Fibroblast of skin of right quadriceps (primary cell): ENCODE measurements at places on chromosomes 2 and 18.

DNA sequence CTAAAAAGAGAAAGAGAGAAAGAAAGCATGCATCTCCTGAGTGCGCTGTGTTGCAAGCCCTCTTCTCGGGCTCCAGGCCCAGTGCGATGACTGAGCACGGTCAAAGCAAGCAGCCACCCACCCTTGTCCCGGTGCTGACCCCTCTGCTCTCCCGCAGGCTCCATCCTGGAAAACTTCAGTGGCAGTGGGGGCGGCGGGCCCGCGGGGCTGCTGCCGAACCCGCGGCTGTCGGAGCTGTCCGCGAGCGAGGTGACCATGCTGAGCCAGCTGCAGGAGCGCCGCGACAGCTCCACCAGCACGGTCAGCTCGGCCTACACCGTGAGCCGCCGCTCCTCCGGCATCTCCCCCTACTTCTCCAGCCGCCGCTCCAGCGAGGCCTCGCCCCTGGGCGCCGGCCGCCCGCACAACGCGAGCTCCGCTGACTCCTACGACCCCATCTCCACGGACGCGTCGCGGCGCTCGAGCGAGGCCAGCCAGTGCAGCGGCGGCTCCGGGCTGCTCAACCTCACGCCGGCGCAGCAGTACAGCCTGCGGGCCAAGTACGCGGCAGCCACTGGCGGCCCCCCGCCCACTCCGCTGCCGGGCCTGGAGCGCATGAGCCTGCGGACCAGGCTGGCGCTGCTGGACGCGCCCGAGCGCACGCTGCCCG, 252.5 kb downstream of the GLI2 start:
- no peak for DNase-seq

GRCh38 chr2:10467401-10467800, 19.3 kb upstream of the ODC1 start:
- DNase-seq: no peak

DNA sequence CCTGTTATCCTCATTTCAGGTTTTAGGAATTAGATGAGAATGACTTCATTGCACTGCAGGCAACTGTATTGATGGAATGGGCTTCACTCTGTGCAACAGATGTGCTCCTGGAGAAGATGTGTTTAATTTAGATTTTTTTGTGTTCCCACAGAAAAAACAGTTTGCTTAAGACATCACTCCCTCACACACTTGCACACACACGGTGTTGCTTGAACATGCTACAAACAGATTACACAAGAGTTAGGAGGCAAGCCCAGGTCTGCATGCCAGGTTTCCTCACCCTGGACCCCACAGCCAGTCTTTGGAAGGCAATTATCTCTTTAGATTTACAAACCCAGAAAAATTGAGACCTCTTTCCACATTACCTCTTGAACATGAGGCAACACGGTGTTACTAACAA, 93.7 kb upstream of the KLHL29 start:
- DNase-seq: peak; percentile 29

GRCh38 chr18:12621742-12622306, 36.1 kb downstream of the SPIRE1 start:
- peak; percentile 74 for DNase-seq

DNA sequence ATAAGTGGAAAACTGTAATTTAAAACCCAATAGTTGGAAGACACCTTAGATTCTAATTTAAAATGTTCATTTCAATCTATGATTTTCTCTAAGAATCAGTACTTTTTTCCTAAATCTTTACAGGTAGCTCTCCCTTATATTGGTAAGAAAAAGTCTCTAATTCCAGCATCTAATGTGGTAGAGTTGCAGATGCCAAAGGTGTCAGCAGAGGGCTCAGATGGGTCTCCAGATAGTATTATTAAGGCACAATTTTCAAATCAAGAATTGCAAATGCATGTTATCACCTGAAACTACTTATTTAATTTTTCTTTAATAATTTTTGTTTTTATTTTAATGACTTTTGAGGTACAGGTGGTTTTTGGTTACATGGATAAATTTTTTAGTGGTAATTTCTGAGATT, 25.5 kb upstream of the ITGA4 start:
- no peak for DNase-seq

- DNase-seq: no peak
These were observed 155.0 kb upstream of the OTX1 start for GRCh38 chr2:62895632-62896009.

DNA sequence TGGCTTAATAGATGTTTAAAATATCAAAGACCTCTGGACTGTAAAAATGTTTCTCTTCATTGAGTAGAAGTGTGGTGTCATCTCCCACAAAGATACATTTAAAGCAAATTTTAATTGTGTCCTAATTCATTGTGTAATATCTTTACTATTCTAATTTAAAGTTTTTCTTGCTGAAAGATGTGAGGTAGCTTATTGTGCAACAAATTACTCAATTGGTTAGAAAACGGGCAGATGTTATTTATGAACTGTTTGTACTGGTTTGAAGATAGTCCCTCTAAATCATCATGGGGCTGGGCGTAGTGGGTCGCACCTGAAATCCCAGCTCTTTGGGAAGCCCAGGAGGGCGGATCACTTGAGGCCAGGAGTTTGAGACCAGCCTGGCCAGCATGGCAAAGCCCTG, 65.3 kb downstream of the CYBRD1 start:
- DNase-seq: no peak

GRCh38 chr2:112751451-112752197, 12.8 kb downstream of the CKAP2L start:
- DNase-seq: no peak

DNA sequence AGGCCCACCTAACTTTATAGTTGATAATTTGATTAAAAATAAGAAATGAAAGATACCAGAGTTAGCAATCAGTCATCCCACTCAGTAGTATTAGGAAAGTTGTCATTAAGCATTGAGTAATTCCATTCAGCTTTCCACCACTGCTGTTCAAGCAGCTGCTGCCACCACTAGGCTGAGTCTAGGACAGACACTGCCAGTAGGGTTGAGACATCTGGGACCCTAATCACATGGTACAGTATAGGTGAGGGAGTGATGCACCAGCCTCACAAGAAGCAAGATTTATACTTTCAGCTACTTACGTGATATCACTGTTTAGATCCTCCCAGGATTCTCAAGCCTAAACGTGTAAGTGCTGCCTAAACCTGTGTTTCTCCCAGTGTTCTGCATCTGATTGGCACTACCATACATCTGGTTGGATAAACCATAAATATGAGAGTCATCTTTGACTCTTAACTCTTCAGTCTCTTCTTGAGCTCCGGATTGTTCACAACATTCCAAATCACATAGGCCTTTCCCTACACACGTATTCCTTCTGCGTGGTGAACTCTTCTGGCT, 3.2 kb downstream of the UBXN4 start:
- peak; percentile 27 for DNase-seq

GRCh38 chr2:230382108-230382507, 33.9 kb upstream of the SP100 start:
- DNase-seq: no peak

DNA sequence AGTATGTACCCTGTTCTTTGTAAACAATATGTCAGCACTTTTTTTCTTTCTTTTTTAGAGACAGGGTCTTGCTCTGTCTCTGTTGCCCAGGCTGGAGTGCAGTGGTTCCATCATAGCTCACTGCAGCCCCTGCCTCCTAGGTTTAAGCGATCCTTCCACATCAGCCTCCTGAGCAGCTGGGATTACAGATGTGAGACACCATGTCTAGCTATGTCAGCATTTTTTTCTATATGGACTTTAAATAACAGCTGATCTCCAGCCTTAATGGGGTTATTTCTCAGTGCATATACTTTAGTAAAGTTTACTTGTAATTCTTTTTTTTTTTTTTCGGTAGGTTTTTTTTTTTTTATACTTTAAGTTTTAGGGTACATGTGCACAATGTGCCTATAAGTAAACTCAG, 26.6 kb downstream of the ABCG5 start:
- no peak for DNase-seq

DNA sequence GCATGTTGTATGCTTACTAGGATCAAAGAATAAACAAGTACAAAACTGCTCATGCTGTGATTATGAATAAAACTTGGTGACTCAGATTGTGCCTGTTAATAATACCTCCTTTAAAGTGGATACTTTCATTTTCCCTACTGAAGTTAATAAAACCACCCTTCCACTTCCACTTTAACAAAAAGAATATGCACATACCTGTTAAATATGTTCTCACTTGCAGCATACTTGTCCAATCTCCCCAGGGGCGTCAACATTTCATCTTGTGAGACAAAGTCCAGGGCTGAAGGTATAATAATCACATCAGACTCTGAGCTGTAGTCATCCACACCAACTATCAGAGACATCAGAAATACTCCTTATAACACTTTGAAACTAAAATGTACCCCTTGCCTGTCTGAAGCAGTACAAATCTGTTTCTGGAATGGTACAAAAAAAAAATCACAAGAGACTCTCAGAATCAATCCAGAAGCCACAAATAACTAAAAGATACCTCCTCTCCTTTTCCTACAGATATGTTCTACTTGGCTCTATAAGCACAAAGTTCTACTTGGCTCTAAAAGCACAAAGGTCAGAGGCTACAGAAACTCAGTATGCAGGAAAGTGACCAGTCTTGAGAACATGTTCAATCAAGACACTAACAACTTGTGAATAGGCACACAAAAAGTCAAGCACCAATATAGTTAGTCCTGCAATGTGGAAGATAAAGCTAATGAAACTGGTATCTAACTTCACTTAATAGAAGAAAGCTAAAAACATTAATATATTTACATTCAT, 19.3 kb downstream of the PPP4R1 start:
- no peak for DNase-seq

GRCh38 chr18:7349181-7349837, 118.4 kb downstream of the LRRC30 start:
- no peak for DNase-seq

DNA sequence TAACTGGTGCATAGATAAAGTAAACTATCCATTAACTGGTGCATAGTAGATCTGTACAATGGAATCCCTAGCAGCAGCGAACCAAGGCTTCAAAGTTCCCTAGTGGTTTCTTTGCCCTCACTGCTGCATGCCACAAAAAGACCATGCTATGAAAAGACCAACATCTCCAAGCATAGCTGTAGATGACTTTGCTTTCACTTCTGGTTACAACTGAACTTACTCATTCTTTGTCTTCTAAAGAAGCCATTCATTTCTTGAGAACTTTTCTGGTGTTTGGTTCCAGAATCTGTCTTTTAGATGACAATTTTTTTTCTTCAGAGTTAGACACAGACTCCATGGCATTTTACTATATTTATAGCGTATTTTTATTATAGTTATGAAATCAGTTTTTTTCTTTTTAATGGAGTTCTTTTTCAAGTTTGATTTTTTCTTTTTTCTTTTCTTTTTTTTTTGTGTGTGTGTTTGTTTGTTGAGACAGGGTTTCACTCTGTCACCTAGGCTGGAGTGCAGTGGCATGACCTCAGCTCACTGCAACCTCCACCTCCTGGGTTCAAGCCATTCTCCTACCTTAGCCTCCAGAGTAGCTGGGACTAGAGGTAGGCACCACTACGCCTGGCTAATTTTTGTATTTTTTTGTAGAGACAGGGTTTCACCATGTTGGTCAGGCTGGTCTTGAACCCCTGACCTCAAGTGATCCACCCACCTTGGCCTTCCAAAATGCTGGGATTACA, 63.6 kb downstream of the SLC35F5 start:
- DNase-seq: no peak

GRCh38 chr2:184322615-184323014, 275.7 kb upstream of the ZNF804A start:
- DNase-seq: no peak

- peak; percentile 19 for DNase-seq
These were observed 4.6 kb downstream of the CDCA7 start for GRCh38 chr2:173359231-173359630.

- DNase-seq: peak; percentile 20
These were observed 41.8 kb downstream of the TGFBRAP1 start for GRCh38 chr2:105287692-105288091.

- DNase-seq: no peak
These were observed 52.2 kb downstream of the NGEF start for GRCh38 chr2:232960862-232961261.

GRCh38 chr2:45578056-45578843, 32.8 kb downstream of the SRBD1 start:
- DNase-seq: peak; percentile 33

DNA sequence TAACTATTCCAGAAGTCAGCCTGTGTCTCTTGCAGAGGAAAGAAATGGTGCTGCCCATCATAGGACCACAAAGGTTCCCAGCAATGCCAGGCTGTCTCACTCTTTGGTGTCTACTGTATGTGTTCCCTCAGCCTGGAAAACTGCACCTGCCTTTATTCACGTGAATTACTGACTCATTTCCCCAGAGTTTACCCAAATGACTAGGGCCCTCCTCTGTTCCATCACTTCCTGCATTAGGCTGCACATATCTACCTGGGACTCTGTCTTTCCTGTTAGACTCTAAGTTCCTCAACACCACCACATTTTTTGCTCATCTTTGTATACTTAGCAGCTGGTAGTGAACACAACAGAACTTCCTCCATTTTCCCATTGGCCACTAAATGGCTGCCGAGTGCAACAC, 188.3 kb downstream of the FHOD3 start:
- DNase-seq: no peak

DNA sequence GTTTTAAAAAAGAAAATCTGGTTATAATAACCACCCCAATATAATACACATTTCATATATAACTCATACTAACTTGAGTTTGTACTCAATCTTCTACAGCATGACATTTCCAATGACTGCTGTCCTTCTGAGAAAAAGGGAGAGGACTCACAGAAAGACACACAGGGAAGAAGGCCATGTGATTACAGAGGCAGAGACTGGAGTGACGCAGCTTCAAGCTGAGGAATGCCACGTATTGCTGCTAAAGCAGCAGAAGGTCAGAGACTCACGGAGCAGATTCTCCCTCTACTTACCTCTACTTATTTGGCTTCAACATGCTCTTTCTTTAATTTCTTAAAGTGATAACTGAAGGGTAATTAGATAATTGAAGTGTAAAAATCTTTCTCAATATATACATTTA, 753.5 kb upstream of the PKDCC start:
- peak; percentile 17 for DNase-seq

- DNase-seq: no peak
These were observed 424.9 kb downstream of the PID1 start for GRCh38 chr2:228846161-228846560.

DNA sequence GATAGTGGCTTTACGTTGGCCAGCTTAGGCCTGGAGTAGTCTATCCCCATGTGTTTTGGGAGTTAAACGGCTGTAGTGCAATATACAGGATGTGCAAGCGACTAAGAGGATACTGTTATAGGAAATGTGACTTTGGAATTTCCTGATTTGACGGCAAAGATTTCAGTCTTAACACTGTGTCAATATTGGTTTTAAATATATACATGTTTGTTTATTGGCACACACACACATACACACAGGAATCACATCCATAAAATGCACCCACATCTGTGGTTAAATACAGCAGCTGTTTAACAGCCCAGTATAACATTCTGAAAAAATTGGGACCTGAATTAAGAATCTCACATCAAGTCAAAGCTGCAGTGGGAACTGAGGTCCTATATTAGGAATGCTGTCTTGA, 347.1 kb downstream of the TXNL1 start:
- no peak for DNase-seq

DNA sequence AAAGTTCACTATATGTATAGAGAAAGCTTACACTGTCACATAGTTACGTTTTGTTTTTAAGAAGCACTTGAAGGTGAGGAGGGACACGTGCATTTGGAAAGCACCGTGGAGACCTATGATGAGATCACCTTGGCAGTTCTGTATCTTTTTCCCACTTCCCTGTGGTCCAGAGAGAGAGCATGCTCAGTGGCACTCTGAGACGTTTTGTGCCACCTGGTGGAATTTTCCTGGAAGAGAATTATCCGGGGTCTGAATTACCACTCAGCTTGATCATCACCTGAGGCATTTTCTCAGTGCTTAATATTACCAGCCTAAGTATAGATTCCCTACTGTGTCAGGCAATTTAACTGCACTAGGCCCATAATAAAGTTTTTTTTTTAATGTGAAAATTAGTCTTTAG, 469.4 kb upstream of the SMIM21 start:
- peak; percentile 6 for DNase-seq
